Epithelial cell of proximal tubule (primary cell): ENCODE measurements at places on chromosomes 16 and 17. TPM values are rescaled to one million over a fixed set of nuclear protein-coding genes. Genes with fewer than 3 reads are reported as not detected.
A peak's percentile ranks its signal among the peaks of the same experiment; 100 is the strongest.

DNA sequence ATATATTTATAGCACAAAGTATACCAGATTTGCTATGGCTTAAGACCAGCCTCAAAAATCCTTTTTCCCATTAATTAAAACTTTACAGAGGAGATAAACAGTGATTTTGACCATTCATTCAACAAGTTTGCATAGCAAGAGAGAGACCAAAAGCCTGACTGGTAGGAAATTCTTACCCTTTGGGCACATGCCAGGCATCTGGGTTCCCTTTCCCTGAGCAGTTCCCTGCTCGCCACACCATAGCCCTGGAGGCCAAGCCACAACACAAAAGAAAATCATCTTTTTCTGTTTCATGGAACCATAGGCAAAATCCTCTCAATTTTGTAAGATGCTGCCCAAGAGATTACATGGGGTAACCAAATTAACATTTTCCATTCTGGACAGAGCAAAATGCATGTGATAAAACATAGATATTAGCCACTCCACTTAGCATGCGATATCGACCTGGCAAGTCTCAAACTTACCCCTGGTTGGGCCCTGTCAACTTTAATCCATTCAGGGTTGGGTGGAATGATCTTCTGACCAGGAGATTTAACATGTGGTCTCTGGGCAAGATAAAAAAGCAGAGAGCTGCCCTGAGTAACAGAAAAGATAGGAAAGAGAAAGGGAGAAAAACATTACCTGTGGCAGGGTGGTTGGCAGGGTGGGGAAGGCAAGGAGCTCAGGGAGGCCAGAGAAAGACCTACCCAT, 57.6 kb upstream of the B4GALNT2 start:
- DNase-seq = no peak

- no peak for DNase-seq
Measured at GRCh38 chr16:1494129-1494640, 1.0 kb downstream of the TELO2 start.

- no peak for DNase-seq
Measured at GRCh38 chr16:67928561-67929364, 2.9 kb downstream of the CTRL start.

DNA sequence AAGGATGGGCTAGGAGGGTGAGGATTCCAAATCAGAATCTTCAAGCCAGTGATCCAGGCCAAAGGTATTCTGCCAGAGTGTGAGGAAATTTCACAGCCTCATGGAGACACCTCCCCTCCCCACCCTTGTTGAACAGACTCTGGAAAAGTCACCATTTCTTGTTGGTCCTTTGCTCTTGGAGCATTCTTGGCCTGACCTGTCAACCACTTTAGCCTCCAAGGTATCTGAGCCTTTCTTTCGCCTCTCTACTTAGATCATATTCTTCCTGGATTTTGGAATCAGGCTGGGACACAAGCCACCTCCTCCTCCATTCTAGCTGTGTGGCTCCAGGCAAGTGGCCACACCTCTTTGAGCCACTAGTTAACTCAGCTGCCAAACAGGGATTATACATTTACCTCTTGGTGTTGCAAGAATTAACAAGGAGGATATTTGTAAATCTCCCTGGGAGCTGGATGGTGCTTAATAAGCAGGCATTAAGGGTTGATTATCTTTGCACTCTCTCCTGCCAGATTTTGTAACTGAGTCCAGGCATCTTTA, 193.5 kb downstream of the WWOX start:
- DNase-seq = peak; percentile 89

DNA sequence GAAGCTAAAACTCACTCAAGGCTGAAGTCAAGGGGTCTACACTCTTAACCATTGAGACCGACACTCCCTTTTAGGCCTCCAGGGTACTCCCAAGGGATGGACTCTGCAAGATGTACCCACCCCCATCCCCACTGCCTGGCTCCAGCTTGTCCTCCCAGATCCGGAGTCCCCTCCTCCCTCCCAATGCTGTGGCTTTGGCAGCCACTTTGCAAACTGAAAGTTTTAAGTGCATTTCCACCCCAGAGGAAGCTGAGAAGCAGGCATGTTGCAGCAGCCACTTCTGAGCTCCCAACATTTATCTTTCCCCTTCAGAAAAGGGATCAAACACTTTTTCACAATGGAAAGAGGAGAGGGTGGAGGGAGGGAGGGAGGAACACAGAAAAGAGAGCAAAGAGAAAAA, 115.2 kb downstream of the COPRS start:
- DNase-seq = no peak

Gene TEDC2
- total RNA-seq = 26.0 and 40.4 TPM in 2 replicates

Gene MYH1
- not detected in 2 replicates for total RNA-seq
